Mucosa of gallbladder (tissue), 1 donor: ENCODE measurements at places on chromosomes 6 and 20. TPM values are rescaled to one million over a fixed set of nuclear protein-coding genes. Genes with fewer than 3 reads are reported as not detected.
A peak's percentile ranks its signal among the peaks of the same experiment; 100 is the strongest.

Gene TRIM15
- total RNA-seq, result 19.6 TPM

Gene ISM1
- total RNA-seq, result 0.95 TPM

- no peak for DNase-seq
These were observed 81.2 kb downstream of the ASXL1 start for GRCh38 chr20:32439132-32439829.

Gene C20orf141
- total RNA-seq, result not detected

Gene FNDC1
- total RNA-seq, result 2.3 TPM

DNA sequence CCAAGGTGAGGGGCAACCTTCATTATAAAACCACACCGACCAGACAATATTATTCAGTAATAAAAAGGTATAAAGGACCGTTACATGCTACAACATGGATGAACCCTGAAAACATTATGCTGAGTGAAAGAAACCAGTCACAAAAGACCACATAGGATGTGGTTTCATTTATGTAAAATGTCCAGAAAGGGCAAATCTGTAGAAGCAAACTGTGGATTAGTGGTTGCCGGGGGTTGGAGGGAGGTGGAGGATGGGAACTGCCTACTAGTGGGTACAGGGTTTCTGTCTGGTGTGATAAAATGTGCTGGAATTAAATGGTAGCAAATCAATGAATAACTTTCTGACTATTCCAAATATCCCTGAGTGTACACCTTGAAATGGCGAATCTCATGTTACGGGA is 10.2 kb upstream of the PRND start:
- no peak for DNase-seq

- no peak for DNase-seq
These were observed 372.0 kb downstream of the PLCB1 start for GRCh38 chr20:8504030-8504429.

GRCh38 chr20:44392776-44393607 is 37.5 kb downstream of the HNF4A start:
- DNase-seq, result peak; percentile 71

- no peak for DNase-seq
These were observed 35.9 kb upstream of the LTV1 start for GRCh38 chr6:143807103-143807772.

DNA sequence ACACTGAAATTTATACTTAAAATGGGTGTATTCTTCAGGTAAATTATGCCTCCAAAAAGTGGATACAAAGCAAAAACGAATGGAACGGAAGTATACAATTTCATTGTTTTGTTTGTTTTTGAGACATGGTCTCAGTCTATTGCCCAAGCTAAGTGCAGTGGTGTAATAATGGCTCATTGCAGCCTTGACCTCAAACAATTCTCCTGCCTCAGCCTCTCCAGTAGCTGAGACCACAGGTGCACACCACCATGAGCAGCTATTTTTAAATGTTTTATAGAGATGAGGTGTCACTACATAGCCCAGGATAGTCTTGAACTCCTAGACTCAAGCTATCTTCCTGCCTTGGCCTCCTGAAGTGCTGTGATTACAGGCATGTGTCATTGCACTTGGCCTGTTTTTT is 122.2 kb downstream of the MAN1A1 start:
- DNase-seq, result no peak

DNA sequence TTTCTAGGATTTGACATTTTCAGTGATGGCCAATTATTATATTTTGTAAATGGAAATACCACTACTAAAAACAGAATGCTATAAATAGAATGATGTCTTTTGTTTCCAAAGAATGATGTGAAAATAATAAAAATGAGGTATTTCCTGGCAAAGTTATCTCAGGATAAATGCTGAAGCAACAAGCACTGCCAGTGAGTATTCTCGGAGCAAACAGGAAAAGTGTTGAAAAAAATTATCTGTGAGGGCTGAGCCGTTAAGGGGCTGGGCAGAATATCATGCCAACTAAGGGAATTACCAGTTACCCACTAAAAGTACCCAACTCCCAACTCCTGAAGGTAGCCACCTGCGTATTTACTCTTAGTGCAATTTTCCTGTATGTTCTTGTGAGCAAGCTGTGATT is 23.6 kb upstream of the SCAF8 start:
- DNase-seq, result no peak

Gene WASF1
- 12.9 TPM for total RNA-seq

Gene DPPA5
- total RNA-seq, result not detected

GRCh38 chr6:18352842-18353241 is 34.3 kb upstream of the RNF144B start:
- no peak for DNase-seq

- DNase-seq, result no peak
These were observed 33.9 kb upstream of the PRSS16 start for GRCh38 chr6:27213544-27214125.

GRCh38 chr6:1832358-1832757 is 222.6 kb downstream of the FOXC1 start:
- no peak for DNase-seq

- no peak for DNase-seq
These were observed 1217.6 kb upstream of the GJE1 start for GRCh38 chr6:140915103-140915502.

Gene TAGAP
- total RNA-seq, result 8.1 TPM

GRCh38 chr6:36266913-36267644 is 2.8 kb upstream of the PNPLA1 start:
- no peak for DNase-seq

Gene MAVS
- 44.9 TPM for total RNA-seq

GRCh38 chr20:41654884-41655283 is 36.7 kb upstream of the CHD6 start:
- DNase-seq, result no peak

Gene TP53TG5
- total RNA-seq, result not detected

Gene PFDN4
- 22.2 TPM for total RNA-seq

- peak; percentile 30 for DNase-seq
These were observed 77.2 kb downstream of the SSR1 start for GRCh38 chr6:7235712-7236305.

GRCh38 chr6:71080133-71080532 is 123.3 kb upstream of the B3GAT2 start:
- no peak for DNase-seq

GRCh38 chr20:44188752-44189151 is 1.8 kb upstream of the JPH2 start:
- DNase-seq, result no peak

Gene PRPH2
- total RNA-seq, result 1.7 TPM

GRCh38 chr6:142313284-142313683 is 11.5 kb downstream of the ADGRG6 start:
- DNase-seq, result no peak

GRCh38 chr6:168718821-168719475 is 278.0 kb downstream of the SMOC2 start:
- DNase-seq, result no peak

GRCh38 chr6:161265554-161265953 is 8.3 kb downstream of the AGPAT4 start:
- no peak for DNase-seq

GRCh38 chr6:116190550-116190949 is 63.3 kb downstream of the TSPYL4 start:
- no peak for DNase-seq

Gene ZNF341
- 5.8 TPM for total RNA-seq

Gene FOXA2
- total RNA-seq, result 35.6 TPM

DNA sequence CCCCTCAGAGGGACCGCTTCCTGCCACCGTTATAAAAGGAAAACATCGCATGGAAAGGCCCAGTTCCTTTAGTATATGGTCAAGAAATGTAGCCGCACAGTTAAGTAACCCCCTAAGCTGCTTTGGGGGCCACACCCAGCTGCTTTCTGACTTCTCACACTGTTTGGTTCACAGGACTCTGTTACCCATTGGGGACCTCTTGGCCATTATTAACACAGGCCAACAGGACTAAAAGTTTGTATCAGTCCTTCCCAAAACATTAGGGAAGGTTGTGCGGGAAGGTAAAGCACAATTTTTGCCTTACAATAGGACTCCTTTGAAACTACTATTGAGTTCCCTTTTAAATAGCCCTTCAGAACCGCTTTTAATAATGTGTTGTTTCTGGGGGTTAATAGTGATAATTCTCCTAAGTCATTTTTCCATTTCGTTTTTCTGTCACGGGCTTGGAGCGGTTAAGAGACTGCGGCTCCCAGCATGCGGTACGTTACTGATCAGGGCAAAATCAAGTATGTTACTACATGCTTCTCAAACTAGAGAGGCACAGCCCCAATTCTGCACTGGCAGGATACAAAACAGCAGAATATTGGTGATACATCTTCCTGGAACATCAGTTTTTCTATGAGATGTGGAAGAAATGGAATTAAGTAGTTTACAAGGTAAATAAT is 668 bp upstream of the RPP40 start:
- no peak for DNase-seq

DNA sequence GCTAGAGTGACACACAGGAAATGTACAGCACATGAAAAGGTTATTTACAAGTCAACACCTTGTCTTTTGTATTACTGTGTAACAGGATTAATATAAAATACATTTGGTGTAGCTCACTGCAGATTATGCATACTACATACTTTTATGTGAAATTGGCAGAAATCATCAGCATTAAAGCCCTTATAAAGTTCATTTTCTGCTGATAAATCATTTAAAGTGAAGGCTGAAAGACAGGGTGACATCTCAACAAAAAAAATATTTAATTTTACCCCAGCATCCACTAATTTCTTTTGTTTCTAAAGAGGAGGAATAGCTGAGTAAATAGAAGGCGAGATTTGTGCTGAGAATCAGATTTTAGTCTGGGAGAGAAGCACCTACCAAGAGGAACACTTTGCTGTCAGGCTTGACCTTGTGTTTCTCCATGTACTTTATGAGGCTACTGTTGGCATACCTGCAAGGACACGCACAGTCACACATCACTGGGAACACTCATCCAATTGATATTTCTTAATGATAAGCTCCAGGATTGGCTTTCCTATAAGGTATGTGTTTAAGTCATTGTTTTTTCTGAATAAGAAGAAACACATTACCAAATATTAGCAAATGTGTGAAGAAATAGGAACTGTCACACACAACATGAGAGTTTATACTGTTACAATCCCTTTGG is 146.6 kb upstream of the SLC22A16 start:
- DNase-seq, result no peak

- DNase-seq, result no peak
These were observed 19.6 kb upstream of the CCR6 start for GRCh38 chr6:167103041-167103891.

- DNase-seq, result no peak
These were observed 440.4 kb downstream of the BTBD3 start for GRCh38 chr20:12358006-12358654.

Gene FKBP1A
- 177 TPM for total RNA-seq
